ENCODE measurements at places on chromosomes 11 and 22.

GRCh38 chr22:24191381-24191841 lies 10.1 kb downstream of the SUSD2 start:
- no peak for DNase-seq

DNA sequence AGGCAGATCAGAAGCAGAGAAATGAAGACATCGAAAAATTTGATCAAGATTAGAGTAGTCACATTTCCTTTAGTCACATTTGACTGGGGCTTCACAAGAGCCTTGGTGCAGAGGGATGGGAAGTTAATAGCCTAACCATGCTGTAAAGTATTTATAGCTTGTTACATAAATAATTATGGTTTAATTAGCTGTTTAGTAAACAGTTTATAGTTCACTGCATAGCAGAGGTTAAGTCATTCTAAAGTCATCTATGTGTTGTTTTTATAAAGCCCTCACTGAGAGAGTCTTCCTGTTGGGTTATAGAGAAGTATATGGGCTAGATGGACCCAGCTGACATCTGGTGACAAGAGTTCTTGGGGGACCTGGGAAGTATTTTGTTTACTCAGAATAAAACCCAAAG lies 47.1 kb downstream of the INSC start:
- no peak for DNase-seq

DNA sequence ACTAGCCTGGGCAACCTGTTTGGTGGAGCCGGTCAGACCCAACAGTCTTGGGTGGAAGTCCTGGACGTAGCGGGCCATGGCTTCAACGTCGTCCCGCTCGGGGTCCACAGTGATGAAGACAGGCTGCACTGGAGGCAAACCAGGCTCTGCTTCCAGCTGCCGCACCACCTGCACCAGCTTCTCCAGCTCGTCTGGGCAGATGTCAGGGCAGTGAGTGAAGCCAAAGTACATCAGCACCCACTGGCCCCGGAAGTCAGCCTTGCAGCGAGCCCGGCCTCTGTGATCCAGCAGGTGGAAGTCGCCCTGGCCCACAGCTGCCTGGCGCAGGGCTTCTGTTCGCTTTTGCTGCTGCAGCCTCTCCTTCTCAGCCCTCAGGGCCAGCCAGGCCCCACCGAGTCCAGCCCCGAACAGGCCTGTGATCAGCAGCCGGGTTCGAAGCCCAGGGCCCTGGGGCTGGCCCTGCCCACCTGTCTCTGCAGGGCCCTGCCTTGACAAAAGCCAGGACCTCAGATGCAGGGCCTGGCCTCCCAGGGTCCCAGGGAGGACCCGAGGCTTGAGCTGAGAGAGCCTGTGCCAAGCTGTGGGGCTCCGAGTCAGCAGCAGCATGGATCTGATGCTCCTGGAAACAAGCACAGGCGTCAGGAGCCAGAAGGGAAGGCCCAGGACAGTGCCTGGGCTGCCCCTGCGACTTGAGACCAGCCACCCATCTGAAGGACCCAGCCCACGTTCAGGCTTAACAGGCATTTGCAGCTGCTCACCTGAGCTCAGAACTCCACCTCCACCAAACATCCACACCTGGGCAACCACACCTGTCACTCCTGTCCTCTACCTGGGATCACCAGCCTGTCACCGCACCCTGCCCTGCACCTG lies 1.4 kb downstream of the SCO2 start:
- DNase-seq, result no peak

- no peak for DNase-seq
Measured at GRCh38 chr11:130876100-130876499, 40.2 kb downstream of the SNX19 start.

GRCh38 chr11:17471501-17471900 lies 5.1 kb downstream of the ABCC8 start:
- DNase-seq, result no peak

DNA sequence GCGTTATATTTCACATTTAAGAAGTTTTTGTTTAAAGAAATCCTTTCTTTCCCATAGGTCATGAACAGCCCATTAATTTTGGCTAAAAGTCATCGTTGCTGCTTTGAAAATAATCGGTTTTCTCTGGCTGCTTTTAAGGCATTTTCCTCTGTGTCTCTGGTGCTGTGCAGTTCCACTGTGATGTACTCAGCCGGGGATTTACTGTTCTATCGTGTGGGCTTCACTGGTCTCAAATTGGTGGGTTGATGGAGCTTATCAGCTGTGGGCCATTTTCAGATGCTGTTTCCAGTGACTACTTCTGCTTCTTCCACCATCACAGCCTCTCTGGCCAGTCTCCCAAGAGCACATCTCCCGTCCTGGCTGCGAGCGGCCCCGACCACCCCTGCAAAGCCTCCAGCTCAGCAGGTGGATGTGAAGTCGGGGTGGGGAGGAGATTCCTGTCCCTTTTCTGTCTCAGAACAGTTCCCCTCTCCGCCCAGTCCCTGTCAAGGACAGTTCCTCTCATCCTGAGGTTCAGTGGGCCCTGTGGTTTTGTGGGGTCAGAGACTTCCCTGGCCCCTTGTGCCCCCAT lies 20.3 kb downstream of the IFITM10 start:
- no peak for DNase-seq

GRCh38 chr11:66619080-66619554 lies 2.7 kb downstream of the RBM14 start:
- DNase-seq, result no peak

DNA sequence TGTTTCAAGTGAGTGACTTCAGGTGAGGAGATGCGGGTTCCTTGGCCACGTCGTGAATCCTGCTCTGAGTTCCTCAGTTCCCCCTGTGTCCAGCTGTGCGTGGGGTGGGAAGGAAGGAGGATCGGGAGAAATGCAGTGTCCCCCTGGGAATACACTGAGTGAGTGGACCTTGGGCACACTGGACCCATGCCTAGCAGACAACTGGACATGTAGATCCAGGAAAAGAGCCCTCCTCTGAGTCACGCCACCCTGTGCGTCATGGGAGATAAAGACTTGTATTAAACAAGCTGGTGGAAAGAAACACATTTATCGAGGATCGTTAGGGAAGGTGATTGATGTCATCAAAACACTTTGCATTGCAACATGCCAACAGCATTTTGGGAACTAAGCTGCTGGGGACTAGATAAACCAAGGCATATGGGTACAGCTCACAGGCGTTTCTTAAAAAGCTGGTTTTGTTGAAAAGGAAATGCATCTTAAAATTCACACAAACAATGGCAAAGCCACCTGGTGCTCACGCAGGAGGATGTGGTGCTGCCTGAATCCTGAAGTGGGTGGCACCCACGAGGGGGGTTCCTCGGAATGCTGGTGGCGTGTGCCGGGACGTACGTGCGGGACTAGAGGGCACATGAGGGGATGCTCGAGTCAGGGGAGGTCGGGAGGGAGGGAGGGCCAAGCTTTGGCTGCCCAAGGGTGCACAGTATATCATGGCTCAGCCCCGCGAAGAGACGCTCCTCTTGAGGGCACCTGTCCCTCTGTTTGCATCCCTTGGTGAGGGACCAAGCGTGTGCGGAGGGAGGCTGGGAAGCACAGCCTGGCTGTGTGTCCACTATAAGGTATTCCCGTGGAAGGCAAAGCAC lies 303.5 kb downstream of the TBC1D22A start:
- DNase-seq, result no peak

- no peak for DNase-seq
Measured at GRCh38 chr22:36285545-36285944, 32.6 kb downstream of the APOL1 start.

DNA sequence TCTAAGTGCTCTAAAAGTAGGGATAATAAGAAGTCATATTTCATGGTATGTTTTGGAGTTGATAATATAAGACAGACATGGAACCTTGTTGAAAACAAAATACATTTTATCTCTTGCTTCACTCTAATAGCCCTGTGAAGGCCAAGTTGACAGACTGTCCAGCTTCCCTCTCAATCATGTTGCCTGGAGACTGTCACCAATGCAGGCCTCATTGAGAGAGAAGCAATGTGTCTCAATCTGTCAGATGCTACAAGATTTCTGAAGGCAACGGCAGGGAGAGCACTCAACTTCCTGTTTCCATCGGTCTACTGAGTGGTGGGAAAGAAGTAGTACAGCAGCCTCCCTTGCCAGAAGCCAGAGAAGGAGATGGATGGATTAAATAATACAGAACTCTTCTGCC lies 23.6 kb upstream of the FJX1 start:
- no peak for DNase-seq

DNA sequence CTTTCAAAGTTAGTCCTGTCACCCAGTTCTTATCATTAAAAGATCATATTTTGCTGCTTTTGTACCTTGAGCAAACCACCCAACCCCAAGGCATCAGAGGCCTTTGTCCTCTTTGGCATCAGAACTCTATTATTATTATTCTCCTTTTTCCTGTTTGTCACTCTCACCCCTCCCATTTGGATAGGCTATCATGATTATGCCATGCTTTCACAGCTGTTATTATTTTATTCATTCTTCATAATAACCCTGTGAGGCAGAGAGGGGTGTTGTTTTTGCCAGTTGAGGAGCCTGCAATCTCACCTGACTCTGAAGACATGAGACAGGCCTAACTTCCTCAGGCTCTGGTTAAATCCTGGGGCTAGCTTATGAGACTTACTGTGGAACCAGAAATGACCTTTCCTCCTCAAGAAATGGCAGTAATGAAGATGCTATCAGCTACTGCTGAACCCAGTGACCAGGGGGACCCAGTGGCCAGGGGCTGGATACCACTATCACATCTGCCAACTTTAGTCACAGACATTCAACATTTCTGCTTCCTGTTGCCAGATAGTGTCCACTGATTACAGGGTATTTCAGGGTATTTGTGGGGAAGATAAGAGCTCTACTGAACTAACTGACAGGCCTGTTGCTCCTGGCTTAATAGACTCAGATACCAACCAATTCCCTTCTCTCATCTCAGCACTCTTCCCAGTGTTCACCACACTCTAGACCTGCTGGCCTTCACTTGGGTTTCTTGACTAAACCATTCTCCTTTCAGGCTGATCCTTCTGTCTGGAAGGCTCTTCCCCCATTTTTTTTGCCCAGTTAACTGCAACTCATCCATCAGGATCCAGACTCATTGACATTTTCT lies 11.8 kb upstream of the SWAP70 start:
- DNase-seq, result no peak

GRCh38 chr11:124877910-124878758 lies 12.9 kb downstream of the ROBO3 start:
- DNase-seq, result no peak
